ENCODE measurements at places on chromosomes 4 and X.

DNA sequence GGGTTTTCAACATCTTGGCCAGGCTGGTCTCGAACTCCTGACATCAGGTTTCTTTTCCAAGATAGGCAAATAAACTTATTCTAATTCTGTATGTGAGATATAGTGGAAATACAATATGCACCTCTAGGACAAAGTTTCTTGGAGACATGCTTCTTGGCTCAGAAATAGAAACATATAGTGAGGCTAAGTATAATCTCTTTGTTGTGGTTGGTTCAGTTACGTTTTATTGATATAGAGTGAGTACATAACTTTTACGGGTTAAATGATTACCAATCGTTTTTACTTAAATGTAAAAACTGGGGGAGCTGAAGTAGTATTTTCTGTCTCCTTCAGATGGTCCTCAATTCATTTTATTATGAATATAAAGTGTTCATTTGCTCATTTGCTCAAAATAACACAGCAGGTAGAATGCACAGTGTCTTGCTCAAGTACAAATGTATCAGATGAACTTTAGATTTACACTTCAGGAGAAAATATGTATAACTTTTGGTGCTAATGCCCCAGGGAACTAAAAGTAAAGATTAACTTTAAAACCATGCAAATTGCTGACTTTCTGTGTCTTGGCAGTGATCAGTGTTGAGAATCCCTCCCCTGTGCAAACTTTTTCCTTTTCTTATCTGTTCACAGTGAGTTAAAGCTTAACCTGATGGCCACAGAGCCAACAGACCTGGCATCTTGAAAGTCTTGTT lies 77.6 kb downstream of the AFF1 start:
- no peak for DNase-seq

GRCh38 chr4:101142259-101142658 lies 205.1 kb downstream of the PPP3CA start:
- DNase-seq: no peak

DNA sequence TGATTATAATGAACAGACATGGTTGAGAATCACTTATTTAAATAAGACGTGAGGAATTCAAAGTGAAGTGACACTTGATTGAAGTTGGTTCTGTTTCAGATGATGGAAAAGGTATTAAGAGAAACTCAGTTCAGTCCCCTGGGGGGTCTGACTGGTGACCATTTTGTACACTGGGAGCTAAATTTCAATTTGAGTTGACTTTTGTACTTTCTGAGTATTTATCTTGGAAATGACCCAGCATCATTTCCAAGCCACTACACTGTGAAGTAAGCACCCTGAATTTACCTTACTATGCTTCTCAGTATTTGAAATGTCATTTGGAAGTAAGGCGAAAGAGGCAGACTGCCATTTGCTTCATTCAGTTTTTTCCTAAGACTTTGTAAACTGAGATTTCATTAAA lies 73.4 kb downstream of the CNOT6L start:
- no peak for DNase-seq

DNA sequence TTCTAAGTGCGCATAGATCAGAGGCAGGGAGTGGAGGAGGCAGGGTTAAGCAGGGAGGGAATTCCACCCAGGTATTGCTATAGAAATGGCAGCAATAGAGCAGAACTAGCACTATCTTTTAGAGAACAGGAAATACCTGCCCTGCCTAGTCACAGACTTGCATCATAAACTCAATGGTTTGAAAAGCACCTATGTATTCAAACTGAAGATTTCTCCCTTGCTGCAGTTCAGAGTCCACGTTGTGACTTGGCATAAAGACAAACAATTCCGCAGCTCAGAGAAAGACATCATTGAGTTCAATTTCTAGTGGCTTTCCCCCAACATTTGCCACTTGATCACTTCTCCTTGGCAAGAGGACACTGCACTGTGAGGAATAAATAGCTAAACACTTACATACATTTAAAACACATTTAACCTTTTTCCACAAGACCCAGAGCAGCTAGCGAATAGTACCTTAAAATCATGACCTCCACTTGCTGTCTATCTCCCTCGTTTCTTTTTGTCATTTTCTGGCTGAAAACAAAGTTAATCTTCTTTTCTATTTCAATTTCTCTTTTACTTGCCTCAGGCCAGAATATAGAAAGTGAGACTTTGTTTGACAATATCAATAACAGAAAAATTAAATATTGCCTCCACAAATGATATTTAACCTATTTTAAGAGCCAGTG lies 42.4 kb downstream of the SLC7A11 start:
- no peak for DNase-seq

- no peak for DNase-seq
Measured at GRCh38 chr4:119002476-119002875, 113.8 kb downstream of the SYNPO2 start.

GRCh38 chr4:85784947-85785346 lies 310.0 kb downstream of the ARHGAP24 start:
- DNase-seq: no peak

All from type B pancreatic cell (in vitro differentiated cells).